ENCODE measurements at places on chromosomes 7 and 10.

- DNase-seq, result no peak
These were observed 220.6 kb upstream of the RHOBTB1 start for GRCh38 chr10:61164458-61165160.

DNA sequence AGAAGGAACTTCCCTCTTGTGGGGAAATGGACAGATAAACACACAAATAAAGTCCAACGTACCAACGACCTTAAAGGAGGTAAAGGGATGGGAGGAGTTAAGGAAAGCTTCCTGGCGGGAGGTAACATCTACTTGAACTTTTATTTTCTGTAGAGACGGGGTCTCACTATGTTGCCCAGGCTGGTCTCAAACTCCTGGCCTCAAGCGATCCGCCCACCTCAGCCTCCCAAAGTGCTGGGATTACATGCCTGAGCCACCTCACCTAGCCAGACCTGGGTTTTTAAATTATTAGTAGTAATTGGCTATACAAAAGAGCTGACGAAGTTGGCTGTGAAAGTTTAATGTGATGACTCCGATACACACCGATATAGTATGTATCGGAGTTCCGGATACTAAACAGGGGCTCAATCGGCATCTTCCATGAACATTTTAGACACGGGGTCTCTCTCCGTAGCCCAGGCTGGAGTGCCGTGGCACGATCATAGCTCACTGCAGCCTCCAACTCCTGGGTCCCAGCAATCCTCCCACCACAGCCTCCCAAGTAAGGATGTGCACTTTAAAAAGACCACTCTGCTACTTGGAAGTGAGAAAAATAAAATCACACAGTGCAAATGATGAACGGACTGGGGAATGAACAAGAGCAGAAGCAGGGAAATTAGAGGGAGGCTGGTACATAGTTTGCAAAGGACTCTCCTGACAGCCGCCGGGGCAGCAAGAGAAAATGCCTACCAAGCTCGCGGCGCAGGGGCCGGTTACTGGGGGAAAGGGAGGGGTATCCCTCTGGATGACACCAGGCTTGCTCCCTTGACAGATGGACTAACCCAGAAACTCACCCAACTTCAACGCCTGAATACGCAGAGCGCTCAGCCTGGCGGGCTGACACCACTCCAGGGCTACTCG is 1.0 kb downstream of the BCL7B start:
- DNase-seq, result no peak

- peak; percentile 11 for DNase-seq
These were observed 78.6 kb downstream of the ARL5B start for GRCh38 chr10:18737841-18738240.

DNA sequence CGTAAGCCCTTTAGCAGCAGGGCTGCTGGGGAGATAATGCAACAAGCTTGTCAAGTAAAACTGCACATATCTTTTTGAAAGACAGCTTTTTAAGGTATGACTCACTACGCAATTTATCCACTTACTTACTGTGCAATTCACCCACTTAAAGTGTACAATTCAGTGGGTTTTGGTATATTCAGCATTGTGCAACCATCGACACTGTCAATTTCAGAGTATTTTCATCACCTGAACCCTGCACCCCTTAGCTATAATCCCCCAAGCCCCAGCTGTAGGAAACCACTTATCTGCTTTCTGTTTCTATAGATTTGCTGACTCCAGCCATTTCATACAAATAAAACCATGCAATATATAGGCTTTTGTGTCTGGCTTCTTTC is 168.0 kb downstream of the PTPN20 start:
- peak; percentile 28 for DNase-seq

DNA sequence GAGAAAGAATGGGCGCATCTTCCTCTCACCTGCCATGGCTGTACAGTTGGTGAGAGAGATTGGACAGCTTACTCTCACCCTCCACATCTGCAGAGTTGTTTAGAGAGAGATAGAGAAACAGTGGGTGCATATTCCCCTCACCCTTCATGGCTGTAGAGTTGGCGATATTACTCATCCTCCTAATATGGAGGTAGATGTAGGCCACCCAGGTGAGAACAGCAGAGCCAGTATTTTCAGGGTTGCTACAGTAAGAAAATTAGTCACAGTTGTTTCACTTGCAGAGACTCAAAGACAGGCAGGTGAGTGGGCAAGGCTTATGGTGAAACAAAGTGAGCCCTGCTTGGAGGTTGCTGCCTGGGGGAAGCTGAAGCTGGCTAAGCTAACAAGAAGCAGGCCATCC is 65.0 kb upstream of the PFKP start:
- no peak for DNase-seq

GRCh38 chr7:110676785-110677184 is 414.1 kb upstream of the LRRN3 start:
- DNase-seq, result no peak

GRCh38 chr10:114257498-114257897 is 18.4 kb downstream of the VWA2 start:
- no peak for DNase-seq

Data from non-pigmented ciliary epithelial cell (primary cell).